SK-MEL-5 (cell line): ENCODE measurements at places on chromosomes 2 and 18.

DNA sequence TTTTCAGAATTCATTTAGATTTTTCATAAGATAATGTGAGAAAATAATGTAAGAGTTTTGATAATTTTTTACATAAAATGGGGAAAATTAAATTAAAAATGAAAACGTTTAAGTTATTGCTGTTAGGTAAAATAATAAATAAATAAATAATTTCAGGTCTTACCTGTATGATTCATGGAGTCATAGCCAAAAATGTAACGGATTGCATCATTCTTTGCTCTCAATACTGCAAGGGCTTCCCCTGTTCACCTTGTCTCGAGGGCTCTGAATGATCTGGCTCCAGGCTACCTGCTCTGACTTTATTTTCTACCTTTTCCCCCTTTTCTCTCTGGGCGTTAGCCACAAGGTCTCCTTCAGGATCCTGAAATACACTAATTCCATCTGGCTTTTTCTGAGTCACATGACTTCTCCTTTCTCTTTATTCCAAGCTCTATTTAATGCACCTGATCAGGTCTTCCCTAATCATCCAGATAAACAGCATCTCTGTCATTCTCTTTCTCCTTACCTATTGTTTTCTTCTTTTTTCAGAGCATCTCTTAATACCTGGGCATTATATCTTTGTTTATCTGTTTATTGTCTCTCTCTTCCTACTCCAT is 30.0 kb upstream of the CFAP36 start:
- DNase-seq = no peak

- DNase-seq = no peak
Observed at GRCh38 chr2:12061286-12062052, 315.0 kb downstream of the LPIN1 start.

- no peak for DNase-seq
Observed at GRCh38 chr2:159213296-159213695, 73.2 kb downstream of the WDSUB1 start.

DNA sequence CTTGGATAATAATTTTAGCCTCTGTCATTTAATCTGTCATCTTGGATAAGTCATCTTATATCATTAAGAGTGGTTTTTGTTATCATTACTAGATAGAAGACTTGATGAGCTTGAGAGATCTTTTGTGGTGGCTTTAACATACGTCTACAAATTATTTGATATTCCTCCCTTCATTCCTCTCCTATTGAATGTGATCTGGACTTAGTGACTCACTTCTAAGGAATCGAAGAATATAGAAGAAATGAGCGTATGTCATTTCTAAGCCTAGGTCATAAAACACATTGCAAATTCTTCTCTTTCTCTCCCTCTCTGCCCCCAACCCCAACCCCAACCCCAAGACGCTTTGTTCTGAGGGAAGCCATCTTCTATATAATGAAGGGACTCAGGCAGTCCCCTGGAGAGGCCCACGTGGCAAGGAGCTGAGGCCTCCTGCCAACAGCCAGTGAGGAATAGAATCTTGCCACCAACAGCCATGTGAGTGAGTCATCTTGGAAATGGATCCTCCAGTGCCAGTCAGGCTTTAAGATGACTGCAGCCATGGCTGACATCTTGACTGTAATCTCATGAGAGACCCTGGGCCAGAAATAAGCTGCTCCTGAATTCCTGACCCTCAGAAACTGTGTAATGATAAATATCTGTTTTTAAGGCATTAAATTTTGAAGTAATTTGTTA is 221.6 kb upstream of the SP5 start:
- DNase-seq = no peak
